ENCODE measurements at places on chromosomes 11 and 22.

GRCh38 chr11:1782831-1783724, 19.4 kb upstream of the CTSD start:
- DNase-seq, result peak; percentile 87

DNA sequence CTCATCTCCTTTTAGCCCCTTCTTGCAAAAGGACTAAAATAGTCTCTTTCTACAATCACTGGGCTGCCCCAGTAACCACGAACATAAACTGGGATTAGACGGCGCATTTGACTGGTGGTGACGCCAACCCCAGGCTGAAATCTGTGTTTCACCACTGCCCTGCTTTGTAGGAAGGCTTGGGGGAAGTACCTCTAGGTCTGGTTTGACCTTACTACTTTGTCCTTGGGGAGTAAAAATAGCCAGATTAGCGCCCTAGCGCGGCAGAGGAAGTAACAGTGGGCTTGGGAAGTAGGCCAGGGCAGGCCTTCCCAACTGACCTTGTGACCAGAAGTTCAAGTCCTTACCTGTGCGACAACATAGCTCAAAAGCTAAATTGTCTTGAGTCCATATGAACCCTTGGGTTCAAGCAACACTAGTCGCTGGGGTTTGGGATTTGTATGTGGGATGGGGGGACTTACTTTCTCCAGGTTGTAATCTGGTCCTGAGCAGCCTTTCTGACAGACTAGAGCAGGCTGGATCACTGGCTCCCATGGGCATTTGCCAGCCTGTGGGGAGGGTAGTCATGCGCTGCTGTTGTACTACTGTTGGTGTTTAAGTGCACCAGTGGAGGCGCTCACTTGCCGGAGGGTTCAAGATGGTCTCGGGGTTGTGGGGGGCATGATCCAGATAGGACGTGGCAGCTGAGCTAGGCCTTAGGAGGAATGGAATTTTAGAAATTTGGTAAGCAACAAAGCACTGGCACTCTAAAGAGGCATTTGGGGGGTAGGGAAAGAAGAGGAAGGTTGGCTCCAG, 953 bp upstream of the PACS1 start:
- DNase-seq, result peak; percentile 49

DNA sequence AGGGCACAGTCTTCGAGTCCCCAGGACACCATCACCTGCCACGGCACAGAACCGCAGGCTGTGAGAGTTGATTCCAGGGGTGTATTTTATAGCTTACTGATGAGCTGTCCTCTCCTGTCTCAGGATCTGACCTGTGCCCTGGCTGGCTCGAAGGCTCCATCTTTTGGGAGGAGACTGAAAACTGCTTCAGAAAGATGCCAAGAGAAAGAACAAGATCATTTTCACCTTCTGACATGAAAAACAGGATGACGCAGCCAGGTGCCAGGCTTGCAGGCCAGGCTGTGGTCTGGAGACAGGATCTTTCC, 2.2 kb downstream of the MRGPRD start:
- no peak for DNase-seq

- no peak for DNase-seq
These were observed 1.2 kb downstream of the DRD2 start for GRCh38 chr11:113473983-113474361.

DNA sequence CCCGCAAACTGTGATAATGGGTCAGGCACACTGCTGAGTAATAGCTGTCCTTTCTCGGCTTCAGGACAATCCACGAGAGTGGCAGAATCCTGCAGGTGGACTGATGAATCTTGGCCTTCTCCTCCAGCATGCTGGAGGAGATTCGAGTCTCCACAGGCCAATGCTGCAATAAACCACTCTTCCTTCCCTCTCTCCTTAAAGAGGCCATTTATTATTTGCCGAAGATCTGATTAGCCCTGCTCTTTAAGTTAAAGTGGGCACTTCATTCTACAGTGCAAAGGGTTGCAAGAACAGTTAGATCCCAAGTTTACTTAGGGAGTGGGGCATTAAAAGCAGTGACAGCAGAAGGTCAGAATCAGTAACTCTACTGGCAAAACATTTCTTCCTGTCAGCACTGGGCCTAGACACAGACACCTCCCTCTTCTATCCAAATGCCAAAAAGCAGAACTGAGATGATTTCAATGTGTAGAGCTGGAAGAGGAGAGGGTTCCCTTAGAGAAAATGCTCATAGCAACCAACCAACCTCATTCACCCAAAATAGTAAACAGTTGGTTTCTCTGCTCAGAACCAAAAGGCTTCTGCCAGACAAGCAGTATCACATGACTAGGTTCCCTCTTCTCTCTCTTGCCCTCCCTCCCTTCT, 121.7 kb downstream of the SGSM3 start:
- DNase-seq, result no peak

DNA sequence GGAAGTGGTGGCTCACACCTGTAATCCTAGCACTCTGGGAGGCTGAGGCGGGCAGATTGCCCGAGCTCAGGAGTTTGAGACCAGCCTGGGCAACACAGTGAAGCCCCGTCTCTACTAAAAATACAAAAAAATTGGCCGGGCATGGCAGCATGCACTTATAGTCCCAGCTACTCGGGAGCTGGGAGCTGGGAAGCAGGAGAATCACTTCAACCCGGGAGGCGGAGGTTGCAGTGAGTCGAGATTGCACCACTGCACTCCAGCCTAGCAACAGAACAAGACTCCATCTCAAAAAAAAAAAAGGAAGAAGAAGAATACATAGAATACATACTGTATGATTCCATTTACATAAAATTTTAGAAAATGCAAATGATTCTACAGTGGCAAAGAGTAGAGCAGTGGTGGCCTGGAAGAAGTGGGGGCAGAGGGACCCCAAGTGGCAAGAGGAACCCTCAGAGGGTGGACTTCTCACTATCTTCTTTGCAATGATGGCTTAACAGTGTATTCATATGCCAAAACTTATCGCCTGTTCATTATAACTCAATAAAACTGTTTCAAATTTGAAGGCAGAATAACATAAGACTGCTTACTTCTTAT, 22.0 kb downstream of the PACSIN2 start:
- no peak for DNase-seq

DNA sequence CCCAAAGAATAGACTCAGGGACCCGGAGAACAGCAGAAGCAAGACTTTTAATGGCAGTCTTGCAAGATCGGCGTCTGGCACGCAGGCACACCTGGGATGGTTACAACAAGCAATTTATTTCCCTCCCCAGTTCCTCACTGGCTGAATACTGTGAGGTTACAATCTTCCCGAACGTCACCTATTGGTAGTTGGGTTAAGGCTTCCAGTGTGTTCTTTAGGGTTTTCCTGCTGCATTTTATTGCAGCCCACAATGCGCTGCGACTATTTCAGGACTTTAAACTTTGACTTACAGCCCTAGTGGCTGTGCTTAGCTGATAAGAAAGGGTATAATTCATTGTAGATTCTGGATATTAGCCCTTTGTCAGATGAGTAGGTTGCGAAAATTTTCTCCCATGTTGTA, 11.5 kb upstream of the TRIM68 start:
- no peak for DNase-seq

DNA sequence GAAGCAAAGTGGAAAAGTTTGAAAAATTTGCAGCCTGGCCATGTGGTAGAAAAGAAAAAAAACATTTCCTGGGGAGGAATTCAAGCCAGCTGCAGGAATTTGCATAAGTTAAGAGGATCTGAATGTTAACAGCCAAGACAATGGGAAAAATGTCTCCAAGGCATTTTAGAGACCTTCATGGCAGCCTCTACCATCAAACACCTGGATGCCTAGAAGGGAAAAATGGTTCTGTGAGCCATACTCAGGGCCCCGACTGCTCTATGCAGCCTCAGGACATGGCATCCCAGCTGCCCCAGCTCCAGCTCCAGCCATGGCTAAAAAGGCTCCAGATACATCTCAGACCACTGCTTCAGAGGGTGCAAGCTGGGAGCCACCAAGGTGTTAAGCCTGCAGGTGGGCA, 149.1 kb upstream of the SOX6 start:
- no peak for DNase-seq

DNA sequence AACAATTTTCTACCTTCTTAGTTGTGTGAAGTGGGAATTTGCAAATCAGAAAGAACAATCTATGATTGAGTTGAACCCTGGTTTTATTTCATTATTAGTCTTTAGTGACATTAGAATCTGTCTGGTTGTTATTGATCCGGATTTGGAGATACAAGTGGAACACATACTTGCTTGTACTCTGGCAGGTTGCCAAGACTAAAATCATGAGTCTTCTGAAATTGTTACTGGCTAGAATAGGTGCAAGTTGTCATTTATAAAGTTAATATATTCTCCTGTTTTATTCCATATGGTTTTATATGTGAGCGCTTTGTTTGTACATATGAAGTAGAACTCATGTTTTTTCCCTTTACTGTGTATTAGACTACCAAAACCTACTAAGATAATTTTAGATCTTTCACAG, 23.0 kb downstream of the CCDC15 start:
- DNase-seq, result no peak

GRCh38 chr22:39097098-39098020, at the start of gene APOBEC3H:
TSS of gene APOBEC3H (plus strand) at chr22:39097244. CDS start at chr22:39100279, 3,035 bp downstream.
- DNase-seq, result peak; percentile 43

- DNase-seq, result no peak
These were observed 291.0 kb downstream of the BRD1 start for GRCh38 chr22:49536571-49537131.

GRCh38 chr11:1560649-1561251, 11.3 kb downstream of the DUSP8 start:
- no peak for DNase-seq

DNA sequence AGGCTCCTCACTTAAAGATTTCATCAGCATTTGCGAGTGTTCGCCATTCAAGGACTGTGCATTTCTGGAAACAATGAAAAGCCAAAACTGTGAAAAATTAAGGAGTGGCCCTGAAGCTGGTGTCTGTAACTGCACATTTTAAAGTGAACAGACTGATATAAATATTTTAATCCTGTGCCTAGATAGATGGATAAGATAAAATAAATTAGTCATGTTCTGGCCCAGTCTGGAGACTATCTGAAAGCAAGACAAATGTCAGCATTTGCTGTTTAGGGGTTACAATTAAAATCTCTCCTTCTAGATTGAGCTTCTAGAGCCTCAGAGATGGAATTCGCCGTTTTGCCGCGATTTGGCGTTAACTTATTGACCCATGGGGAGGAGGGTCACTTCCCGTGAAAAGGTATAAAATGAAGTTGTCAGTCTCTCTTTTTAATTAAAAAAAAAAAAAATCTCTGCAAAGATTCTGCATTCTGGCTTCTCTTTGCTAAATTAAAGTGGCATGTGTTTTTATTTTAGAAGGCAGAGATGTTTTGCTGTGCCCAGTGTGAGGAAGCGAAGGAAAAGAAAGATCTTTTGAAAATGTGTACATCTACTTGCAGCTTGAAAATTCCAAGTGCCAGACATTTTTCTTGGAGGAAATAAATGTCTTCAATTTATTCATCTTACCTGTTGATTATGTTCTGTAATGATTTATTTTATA, 79.7 kb upstream of the WNT7B start:
- no peak for DNase-seq

GRCh38 chr11:71285111-71285510, 32.7 kb upstream of the SHANK2 start:
- no peak for DNase-seq

DNA sequence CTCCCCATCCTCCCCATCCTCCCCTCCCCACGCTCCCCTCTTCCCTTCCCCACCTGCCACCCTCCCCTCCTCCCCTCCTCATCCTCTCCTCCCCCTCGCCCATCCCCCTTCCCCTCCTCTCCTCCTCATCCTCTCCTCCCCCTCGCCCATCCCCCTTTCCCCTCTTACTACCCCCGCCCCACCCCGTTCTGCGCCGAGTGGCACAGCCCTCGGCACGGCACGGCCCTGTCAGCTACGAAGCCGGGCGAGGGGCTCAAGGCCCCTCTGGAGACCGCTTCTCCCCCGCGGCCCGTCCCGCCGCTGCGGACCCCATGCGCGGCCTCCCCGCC, 449.9 kb downstream of the OPCML start:
- DNase-seq, result peak; percentile 36

- DNase-seq, result no peak
These were observed 20.3 kb downstream of the ZC3H12C start for GRCh38 chr11:110113505-110113904.

- no peak for DNase-seq
These were observed 1.3 kb downstream of the NTM start for GRCh38 chr11:131371791-131372104.

DNA sequence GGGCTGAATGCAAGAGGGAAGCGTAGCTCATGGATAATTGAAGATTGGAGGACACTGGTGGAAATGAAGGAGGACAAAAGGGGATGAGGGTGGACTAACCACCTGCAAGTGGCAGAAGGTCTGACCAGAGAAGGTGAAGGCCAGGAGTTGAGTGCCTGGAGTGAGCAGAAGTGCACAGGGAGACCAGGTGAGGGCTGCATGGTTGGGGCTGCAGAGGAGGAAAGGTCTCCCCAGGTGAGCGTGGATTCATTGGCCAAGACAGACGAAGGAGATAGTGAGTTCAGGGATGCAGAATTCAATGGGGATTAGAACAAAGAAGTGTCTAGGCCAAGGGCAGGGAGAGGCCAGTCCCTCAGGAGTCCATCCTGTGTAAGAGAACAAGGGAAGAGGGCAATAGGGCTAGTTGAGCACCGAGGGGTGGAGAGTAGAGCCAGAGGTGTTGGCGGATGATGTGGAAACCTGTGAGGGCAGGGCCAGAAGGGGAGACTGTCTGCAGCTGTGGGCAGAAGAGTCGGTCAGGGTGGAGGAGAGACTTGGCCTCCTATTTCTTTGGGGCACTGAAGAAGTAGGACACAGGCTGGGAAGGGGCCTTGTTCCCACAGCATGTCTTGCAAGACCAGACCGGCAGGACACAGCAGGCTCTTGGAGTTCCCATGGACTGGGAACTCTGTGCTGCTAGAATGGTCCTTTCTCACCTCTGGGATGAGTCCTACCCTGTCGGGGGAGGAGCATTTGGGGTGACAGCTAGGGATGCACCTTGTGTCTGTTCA, 6.7 kb downstream of the TRIM29 start:
- DNase-seq, result no peak

DNA sequence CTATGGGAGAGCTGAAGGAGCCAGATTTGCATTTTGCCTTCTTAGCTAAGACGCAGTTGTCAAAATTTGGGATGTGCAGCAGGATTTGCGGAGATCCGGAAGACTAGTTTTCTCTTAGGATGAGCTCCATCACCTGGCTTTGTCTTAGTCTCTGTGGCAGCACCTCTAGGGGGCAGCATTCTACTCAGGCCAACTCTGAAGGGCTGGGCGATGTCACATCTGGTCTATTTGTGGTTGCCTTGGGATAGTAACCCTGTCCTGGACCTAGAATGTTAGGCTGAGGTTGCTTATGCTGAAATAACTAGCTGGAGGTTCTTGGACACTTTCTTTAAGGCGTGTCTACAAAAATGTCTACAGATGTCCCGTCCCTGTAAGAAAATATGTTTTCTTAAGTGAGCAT, 116.2 kb downstream of the FAT3 start:
- no peak for DNase-seq
